ENCODE measurements at places on chromosomes 3 and 15. TPM values are rescaled to one million over a fixed set of nuclear protein-coding genes. Genes with fewer than 3 reads are reported as not detected.

GRCh38 chr3:79085171-79085570, 682.6 kb downstream of the ROBO1 start:
- H3K27me3 ChIP-seq = no peaks in the 10 kb centered on the region
- peaks cover 8% of the 10 kb centered on the region for H3K4me1 ChIP-seq
- peak; percentile 44 for DNase-seq
- H3K4me3 ChIP-seq = no peak overlapping the region
- no peaks in the 10 kb centered on the region for H3K36me3 ChIP-seq

- no peak overlapping the region for H3K27ac ChIP-seq
- H3K36me3 ChIP-seq = no peaks in the 10 kb centered on the region
- H3K4me3 ChIP-seq = no peak overlapping the region
- DNase-seq = no peak
- H3K4me1 ChIP-seq = no peaks in the 10 kb centered on the region
Measured at GRCh38 chr15:100284191-100284590, 57.6 kb downstream of the ADAMTS17 start.

DNA sequence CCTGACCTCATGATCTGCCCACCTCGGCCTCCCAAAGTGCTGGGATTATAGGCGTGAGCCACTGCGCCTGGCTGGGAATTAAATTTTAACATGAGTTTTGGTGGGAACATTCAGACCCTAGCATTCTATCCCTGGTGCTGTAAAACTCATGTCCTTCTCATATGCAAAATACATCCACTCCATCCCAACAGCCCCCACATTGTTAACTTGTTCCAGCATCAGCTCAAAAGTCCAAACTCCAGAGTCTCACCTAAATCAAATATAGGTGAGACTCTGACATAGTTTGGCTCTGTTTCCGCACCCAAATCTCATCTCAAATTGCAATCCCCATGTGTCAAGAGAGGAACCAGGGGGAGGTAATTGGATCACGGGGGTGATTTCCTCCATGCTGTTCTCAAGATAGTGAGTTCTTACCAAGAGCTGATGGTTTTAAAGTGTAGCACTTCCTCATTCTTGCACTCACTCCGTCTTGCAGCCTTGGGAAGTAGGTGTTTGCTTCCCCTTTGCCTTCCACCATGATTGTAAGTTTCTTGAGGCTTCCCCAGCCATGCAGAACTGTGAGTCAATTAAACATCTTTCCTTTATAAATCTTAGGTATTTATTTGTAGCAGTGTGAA, 96.2 kb upstream of the PLCL2 start:
- H3K4me3 ChIP-seq = no peak overlapping the region
- H3K27me3 ChIP-seq = no peaks in the 10 kb centered on the region
- no peaks in the 10 kb centered on the region for H3K36me3 ChIP-seq
- DNase-seq = no peak
- no peak overlapping the region for H3K27ac ChIP-seq

DNA sequence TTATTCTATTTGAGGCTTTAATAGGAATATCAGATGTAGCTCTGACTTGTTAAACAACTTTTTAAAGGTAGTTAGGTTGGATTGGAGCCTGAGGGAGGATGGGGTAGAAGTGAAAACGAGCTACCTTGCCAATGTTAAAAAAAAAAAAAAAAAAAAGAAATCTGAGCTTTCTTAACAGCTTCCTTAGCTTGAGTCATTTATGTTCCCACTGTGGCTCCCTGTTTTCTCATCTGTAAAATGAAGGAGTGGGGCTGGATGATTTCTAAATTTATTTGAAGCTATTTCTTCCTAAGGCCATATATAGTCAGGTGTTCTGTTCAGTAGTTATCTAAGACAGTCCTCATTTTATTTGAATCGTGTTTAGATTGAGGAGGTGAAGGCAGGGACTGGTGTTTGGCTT, 105.7 kb downstream of the EDEM1 start:
- H3K4me1 ChIP-seq = peaks cover 27% of the 10 kb centered on the region
- no peaks in the 10 kb centered on the region for H3K27me3 ChIP-seq
- H3K36me3 ChIP-seq = no peaks in the 10 kb centered on the region
- no peak for DNase-seq
- no peak overlapping the region for H3K4me3 ChIP-seq

DNA sequence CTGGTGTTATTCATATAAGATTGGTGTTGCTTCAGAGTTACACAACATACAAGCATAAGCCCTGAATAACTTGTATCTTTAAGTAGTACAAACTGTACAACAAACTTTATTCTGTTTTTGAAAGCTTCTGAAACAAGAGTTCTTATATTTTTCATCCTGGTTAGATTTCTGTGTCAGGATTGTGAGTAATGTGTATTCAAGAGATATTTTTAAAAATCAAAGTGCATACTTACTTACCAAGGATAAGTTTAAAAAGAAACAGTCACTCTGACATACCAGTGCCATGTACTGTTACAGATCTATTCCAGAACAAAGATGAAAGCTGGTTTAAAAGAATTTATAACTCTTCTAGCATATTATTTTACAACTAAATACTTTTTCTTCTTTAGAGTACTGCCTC, 755.1 kb downstream of the ZPLD1 start:
- DNase-seq = no peak
- no peaks in the 10 kb centered on the region for H3K4me1 ChIP-seq
- no peaks in the 10 kb centered on the region for H3K36me3 ChIP-seq
- H3K27me3 ChIP-seq = no peaks in the 10 kb centered on the region
- H3K27ac ChIP-seq = no peak overlapping the region

GRCh38 chr15:90879730-90880366, 4.5 kb upstream of the FES start:
- no peaks in the 10 kb centered on the region for H3K27me3 ChIP-seq
- peaks cover 5% of the 10 kb centered on the region for H3K36me3 ChIP-seq
- H3K27ac ChIP-seq = no peak overlapping the region
- DNase-seq = no peak

DNA sequence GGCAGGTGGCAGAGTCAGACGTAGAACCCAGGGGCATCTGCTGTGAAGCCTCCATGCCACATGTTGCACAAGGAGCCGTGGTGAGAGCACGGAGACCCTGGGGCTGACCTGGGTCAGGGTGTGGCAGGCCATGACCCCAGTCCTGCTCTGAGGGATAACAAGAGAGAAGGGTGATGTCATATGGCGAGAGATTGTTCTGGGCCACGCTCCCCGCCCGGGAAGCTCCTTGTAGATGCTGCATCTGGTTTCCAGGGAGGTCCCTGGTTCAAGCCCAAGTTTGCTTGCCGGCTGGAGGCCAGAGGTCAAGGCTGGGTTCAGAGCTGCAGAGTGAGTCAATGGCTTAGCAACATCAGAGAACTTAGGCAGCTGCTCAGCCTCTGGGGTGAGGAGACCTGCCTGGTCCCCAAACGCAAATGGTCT, 17.3 kb downstream of the FGD5 start:
- H3K4me3 ChIP-seq = no peak overlapping the region
- peaks cover 72% of the 10 kb centered on the region for H3K27me3 ChIP-seq
- H3K4me1 ChIP-seq = no peaks in the 10 kb centered on the region
- no peak overlapping the region for H3K27ac ChIP-seq
- no peak for DNase-seq

DNA sequence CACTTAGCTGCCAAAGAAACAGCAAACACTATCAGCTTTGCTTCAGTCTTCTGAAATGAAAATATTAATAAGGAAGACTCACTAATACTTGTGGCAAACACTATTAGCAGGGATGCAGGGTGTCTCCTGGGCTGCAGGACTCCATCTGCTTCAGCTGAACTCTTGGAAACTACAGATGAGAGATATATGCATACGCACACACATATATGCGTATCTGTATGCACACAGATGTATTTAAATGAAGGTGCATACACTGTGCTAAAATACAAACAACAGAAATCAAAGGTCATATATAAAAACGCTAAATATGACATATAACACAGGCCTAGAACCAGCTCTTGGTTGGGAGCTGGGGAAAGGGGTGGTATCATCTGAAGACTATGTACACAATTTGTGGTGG, 10.6 kb downstream of the PPM1M start:
- peaks cover 71% of the 10 kb centered on the region for H3K36me3 ChIP-seq

- no peak for DNase-seq
- no peaks in the 10 kb centered on the region for H3K4me1 ChIP-seq
- H3K36me3 ChIP-seq = no peaks in the 10 kb centered on the region
- peaks cover 4% of the 10 kb centered on the region for H3K27me3 ChIP-seq
- H3K4me3 ChIP-seq = no peak overlapping the region
Measured at GRCh38 chr15:23387621-23388190, 33.2 kb downstream of the GOLGA8S start.

DNA sequence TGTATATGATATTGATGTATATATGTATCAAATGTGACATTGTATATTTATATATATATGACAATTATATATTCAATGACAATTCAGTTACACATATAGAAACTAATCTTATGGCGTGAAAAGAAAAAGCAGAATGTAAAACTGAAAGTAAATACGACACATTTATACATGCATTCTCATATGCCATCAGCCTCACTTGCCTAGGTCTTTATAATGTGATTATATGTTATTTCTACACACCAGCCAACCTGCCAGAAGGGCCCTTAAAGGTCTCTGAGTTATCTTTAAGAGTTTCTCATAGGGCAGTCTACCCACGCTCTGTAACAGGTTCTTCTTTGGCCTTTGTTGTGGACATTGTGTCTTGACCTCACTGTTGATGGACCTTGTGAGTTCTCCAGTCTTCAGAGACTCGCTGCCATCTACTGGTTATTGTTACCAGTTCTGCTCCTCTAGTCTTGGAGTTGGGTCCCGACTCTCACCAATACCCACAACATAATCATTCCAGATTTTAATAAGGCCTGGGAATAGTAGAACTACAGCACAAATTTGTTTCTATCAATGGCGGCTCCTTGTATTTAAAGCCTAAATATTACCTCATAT, 371.5 kb upstream of the GOLIM4 start:
- H3K27me3 ChIP-seq = 0 out of 2 replicates have a peak, but pooled peaks cover 4% of the 10 kb centered on the region
- peak; percentile 32 for DNase-seq
- no peaks in the 10 kb centered on the region for H3K36me3 ChIP-seq
- no peaks in the 10 kb centered on the region for H3K4me1 ChIP-seq
- H3K4me3 ChIP-seq = no peak overlapping the region
- H3K27ac ChIP-seq = no peak overlapping the region

DNA sequence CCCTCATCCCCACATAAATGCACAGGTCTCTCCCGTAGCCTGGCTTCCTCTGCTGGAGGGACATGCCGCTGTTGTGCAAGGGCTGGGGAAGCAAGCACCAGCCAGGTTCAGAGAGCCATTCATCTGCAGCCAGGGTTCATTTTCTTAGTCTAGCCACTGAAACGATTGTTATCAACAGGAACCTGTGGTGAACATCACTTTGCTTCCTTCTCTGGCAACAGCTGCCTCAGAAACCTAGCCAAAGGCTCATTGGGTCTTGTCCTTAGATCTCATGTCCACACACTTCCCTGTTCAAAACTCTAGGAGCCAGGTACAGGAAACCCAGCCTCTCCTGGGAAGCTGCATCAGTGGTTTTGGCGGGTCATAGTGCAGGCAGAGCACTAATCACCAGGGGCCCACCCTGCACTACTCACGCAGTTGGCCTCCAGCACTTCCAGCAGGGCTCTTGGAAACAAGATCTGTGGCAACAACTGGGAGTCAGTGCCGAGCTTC, 47.0 kb downstream of the OXNAD1 start:
- peak; percentile 89 for DNase-seq
- no peak overlapping the region for H3K4me3 ChIP-seq
- H3K27ac ChIP-seq = peak overlapping the region; percentile 68

DNA sequence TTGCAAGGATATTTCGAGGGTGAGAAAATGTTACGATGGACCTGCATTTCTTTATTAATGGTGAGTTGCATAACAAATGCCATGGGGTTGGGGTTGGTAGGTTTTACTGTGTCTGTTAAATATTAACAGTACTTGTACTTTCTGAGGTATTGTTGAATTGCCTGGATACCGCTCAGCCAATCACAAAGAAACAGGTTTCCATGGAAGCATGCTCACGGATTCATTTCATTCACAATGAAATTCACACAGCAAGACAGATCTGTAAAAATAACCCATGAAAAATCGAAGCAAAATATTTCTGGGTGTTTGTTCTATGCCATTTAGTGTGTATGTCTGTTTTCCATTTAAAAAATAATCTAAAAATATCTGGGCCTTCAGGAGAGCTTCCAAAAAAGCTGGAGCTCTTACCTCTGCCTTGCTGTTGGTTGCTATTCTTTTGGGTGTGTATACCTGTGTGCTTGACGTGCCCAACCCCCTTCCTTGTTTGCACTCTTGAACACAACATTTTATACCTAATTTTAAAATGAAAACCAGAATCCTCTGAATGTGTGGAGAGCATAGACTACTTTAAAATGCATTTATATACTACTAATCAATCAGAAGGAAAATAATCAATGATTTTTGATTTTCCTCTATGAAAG, 479.8 kb upstream of the TBL1XR1 start:
- no peaks in the 10 kb centered on the region for H3K27me3 ChIP-seq
- H3K27ac ChIP-seq = no peak overlapping the region
- no peaks in the 10 kb centered on the region for H3K36me3 ChIP-seq
- no peak for DNase-seq
- no peak overlapping the region for H3K4me3 ChIP-seq

DNA sequence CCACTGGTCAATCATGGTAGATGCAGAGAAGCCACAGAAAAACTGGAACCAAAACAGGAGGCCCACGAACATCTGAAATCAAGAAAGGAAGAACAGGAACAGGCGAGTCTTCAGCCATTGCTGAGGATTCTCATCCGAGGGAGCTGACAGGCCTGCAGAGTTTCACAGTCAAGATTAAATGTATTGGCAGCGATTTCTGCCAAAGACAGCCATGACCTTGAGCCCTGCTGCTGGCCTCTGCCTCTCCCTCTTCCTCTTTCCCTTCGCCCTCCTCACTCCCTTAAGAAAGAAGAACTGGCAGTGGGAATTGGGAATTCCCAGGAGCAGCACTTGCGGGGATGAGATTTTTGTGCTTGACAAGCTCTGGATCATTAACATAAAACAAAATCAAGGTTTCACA, 179.7 kb downstream of the ATP10A start:
- H3K4me3 ChIP-seq = no peak overlapping the region
- no peak for DNase-seq
- H3K27ac ChIP-seq = peak overlapping the region; percentile 76
- no peaks in the 10 kb centered on the region for H3K27me3 ChIP-seq

DNA sequence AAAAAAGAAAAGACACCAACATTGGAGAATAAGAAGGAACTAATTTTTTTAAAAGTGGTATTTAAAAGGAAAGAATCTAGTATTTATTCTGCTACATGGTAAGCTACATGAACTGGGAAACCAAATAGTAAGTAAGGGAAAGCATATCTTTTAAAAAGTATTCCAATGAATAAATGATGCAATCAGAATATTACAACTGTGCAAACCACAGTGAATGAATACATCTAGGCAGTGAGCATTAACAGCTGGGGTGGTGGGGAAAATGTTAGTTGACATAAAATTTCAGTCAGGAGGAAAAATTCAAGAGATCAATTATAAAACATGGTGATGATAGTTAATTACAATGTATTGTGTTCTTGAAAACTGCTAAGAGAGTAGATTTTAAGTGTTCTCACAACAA, 16.9 kb downstream of the ICE2 start:
- no peaks in the 10 kb centered on the region for H3K27me3 ChIP-seq
- H3K4me3 ChIP-seq = no peak overlapping the region
- peak; percentile 39 for DNase-seq
- H3K27ac ChIP-seq = no peak overlapping the region

CIB2 gene
- 1.4 TPM for total RNA-seq

CLCN2 gene
- 1.8 TPM for total RNA-seq

BLM gene
- 4.8 TPM for total RNA-seq

MORC1 gene
- not detected for total RNA-seq

AMIGO3 gene
- not detected for total RNA-seq

RPL39L gene
- 12.8 TPM for total RNA-seq

RBP2 gene
- not detected for total RNA-seq

DNAH12 gene
- total RNA-seq = not detected

Measured in GM23248 (cell line).